Liver (tissue), 10 donors: ENCODE measurements at places on chromosomes 1 and 21.

- DNase-seq, result no peak
These were observed 49.5 kb upstream of the RAB3GAP2 start for GRCh38 chr1:220321758-220322157.

DNA sequence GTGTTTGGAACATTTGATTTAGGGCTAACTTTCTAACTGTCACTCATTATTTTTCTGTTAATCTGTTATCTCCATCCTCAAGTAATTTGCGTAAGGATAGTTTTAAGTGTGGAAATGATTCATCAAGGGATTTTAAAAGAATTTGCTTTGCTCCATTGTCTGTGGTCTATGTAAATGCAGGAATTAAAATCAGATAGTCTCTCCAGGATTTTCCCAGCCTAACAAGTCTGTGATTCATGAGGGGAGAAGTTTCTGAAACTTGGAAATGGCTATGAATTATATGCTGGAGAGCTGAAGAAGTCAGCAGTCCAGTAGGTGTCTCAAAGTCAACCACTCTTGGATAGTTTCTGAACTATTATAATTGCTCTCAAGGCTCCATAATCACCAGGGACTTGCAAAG, 264.5 kb downstream of the MRPL39 start:
- DNase-seq, result no peak

DNA sequence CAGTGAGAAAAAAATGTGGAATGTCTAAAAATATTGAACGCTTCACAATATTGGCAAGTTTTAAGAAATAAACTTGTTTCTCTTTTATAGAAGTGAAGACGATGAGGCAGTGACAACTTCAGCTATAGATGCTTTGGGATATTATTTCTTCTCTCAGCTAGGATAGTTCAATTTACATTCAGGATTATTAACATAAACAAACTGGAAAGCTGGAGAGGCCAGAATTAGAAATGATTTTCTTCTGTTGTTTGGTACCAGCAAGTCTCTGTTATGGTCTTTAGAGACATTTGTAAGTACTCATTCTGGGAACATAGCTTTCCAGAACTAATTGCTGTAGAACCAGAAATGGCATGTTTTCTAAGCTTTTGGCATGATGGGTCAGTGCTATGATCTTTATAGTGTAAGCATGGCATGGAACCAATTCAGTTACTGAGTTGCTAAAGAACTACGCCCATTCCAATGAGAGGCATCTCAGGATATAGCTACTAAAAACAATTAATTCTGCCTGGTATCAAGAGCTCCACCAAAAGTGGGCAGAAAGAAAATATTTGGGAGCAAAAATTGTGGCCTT, 599.5 kb upstream of the B3GALT2 start:
- no peak for DNase-seq

DNA sequence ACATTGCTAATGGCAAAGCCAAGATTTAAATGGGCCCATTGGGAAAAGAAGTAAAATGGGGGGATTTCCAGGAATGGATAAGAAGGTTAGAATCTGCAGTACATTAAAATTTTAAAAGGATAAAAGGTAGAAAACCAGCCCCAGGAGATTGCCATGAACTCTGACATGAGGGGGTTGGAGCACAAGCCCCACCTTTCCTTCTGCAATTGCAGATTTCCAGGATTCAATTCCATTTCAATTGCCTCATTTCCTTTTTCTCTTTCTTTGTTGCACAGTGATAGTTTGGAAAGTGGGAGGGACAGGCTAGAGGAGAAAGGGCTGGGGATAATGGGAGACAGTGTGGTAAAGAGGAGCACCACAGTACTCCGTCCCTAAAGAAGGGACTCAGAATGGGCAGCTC, 238.5 kb upstream of the RAB4A start:
- DNase-seq, result no peak

DNA sequence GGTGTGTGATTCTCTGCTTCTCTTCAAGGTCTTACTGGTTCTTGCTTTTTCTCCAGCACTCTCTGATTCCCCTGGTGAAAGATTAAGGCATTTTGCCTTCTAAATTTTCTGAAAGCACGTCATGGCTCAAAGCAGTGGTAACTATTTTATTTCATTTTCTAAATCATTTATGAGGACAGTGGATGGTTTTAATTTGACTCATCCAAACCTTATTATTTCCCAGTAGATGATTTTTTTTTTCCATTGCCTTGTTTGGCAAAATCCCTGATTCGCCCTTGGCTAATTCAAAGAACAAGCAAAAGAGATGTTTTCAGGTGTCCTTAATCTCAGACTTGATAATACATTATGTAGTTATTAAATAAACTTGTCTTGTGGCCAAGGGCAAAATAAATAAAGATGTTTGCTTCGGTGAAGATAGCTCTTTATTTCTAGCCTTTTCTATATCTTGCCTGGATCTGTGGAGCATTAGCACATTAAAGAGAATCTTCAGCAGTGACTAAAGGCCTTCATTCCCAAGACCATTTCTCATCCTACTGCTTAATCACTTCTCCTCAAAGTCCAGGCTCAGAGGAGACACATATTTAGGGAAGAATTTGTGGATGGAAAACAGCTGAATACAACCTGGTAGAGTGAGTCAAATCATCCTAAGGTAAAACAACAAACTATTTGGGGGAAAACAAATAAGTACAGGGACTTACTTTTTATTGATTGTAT, 359.8 kb downstream of the DUSP10 start:
- DNase-seq, result no peak

- DNase-seq, result no peak
These were observed 52.1 kb downstream of the ADCY10 start for GRCh38 chr1:167861664-167862381.

DNA sequence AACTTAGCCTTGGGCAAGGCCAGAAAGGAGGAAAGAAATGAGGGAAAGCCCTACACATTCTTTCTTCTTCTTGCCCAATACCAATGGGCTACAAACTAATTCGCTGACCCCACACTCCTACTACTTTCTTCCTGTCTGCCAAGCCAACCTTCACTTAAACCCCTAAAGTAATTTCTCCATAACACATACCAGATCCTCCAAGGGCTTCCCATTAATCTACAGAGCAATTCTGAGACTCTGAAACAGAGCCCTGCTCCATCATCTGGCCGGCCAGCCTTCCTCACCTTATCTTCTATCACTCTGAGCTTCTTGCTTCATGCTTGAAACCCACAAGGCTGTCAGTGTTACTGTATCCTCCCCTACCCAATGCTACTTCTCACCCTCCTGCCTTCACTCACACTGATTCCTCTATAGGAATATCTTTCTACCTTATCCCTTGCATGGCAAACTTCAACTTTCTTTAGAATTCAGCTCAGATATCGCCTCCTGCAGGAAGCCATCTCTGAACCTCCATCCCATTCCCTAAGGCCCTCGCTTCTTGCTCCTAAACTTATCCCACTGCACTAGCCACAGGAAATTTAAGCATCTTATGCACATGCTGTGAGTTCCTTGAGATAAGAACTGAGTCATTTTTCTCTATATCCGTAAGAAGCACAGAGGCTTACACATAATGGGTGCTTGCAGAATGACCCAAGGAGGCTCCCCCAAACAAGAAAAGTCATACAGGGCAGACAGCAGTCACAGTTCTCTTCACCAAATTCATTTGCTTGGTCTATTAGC, 81.9 kb downstream of the JAK1 start:
- DNase-seq, result no peak
